Stimulated activated CD4-positive, alpha-beta T cell treated with anti-CD3 and anti-CD28 coated beads, TNF-alpha, amount 100 ng/mL, for 24 hours (primary cell): ENCODE measurements at places on chromosomes 4 and X.

DNA sequence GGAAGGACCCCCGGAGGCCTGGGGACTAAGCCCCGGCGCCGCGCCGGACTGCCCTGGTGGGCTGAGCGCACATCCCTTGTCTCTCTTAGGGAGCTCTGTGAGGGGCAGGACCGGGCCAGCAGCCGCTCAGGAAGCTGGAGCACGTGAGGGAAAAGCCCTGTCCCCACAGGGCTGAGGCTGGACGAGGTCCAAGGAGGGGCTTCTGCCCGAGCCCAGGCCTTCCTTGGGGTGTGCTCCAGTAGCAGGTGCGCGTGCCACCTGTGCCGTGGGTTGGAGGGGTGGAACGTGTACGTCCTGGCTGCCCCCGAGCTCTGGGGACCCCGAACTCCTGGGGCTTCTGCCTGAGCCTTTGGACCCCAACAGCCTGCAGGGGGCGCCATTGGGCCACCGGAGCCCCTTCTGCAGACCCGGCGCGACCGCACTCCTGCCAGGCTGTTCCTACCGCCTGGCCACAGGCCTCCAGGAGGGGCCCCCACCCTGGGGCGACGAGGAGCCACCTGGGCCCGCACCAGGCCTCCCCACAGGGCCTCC is 27.2 kb downstream of the TACC3 start:
- peak; percentile 85 for DNase-seq

DNA sequence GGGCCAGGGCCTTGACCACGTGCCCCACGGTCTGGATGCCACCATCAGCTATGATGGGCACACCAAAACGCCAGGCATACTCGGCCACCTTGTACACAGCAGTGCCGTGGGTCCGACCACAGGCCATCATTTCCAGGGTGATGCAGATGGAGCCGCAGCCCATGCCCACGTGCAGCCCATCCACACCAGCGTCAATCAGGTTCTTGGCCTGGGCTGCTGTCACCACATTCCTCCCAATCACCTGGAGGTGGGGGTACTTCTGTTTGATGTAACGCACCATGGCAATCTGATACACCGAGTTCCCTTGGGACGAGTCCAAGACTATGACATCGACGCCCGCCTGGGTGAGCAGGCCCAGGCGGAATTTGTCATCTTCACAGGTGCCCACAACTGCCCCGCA is 221.2 kb upstream of the ATP6AP2 start:
- DNase-seq: no peak

- no peak for DNase-seq
These were observed 71.3 kb upstream of the MED14 start for GRCh38 chrX:40806513-40807220.

GRCh38 chr4:7063362-7063761 is 4.5 kb downstream of the GRPEL1 start:
- no peak for DNase-seq

DNA sequence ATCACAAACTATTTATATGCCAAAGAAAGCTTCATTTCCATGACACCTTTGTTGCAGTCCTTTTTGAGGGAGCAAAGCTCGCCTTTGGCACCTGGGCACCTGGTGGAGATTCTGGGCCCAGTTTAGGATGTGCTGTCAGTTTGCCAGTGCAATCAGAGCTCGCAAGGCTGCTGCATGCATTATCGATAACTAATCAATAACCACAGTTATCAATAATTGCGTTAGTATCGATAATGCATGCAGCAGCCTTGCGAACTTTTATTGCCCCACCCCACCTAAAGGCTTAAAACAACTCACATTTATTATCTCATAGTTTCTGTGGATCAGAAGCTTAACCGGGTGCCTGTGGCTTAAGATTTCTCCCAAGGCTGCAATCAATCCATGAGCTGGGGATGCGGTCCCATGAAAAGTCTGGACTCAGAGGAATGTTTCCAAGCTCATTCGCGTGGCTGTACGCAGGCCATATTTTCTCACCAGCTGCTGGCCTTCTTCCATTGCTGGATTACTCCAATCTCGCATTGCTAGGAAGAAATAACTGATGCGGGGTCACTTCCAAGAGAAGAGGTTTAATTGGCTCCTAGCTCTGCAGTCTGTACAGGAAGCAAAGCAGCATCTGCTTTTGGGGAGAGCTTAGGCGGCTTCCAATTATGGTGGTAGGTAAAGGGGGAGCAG is 6.2 kb upstream of the AFAP1 start:
- no peak for DNase-seq

DNA sequence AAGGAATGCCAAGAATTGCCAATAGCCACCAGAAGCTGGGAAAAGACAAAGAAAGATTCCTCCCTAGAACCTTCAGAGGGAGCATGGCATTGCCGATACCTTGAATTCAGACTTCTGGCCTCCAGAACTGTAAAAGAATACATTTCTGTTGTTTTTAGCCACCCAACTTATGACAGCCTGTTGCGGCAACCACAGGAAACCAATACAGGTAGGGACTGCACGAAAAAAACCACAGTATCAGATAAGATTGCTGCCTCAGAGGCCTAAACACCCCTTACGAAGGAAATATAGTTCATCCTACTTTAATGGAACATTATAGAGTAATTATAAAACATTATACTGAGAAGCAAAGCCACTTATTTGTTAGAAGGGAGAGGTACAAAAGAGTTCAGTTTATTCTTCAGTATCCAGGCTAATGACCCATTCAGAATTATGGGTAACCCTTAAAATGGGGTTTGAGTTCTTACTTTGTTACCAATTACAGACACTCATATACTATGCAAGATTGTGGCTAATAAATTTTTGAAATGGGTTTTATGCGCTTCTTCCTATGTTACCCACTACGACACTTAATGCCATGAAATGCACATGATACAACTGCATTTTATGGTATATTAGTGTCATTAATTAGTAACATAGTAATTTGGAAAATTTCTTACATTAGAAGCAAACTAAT is 37.4 kb upstream of the SMIM10L2A start:
- no peak for DNase-seq

DNA sequence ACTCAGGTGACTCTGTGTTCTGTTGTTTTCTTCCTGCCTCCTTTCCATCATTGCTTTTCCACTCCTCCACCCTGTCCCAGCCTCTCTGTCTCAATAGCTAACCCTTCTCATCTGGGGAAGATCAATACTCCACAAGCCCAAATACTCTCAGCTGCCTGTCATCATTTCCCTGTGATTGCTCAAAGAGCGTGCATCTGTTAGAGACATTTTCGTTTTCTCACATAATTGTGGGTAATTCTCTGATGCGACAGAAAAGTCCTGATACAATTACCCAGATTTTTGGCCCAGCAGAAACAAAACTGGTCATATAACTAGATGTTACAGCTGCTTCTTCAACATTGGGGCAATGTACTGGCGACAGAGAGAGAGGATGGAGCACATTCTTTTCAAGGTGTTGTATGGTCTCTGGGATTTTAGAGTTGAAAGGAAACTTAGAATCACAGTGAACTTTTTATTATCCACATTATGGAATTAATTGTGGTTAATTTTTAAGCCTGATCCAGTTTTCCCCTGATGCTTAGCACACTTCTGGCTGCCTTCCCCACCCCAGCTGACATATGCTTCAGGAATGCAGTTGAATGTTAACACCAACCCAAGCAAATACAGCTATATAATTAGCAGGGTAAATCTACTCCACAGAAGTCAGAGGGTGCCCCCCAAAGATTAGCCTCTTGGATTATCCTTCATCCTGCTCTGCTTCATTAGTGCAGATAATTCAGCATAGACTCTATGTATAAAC is 171.4 kb upstream of the ANXA3 start:
- DNase-seq: no peak

- no peak for DNase-seq
These were observed 20.4 kb upstream of the TBC1D14 start for GRCh38 chr4:6889101-6889735.
